ENCODE measurements at places on chromosomes 3 and 15. TPM values are rescaled to one million over a fixed set of nuclear protein-coding genes. Genes with fewer than 3 reads are reported as not detected.

DNA sequence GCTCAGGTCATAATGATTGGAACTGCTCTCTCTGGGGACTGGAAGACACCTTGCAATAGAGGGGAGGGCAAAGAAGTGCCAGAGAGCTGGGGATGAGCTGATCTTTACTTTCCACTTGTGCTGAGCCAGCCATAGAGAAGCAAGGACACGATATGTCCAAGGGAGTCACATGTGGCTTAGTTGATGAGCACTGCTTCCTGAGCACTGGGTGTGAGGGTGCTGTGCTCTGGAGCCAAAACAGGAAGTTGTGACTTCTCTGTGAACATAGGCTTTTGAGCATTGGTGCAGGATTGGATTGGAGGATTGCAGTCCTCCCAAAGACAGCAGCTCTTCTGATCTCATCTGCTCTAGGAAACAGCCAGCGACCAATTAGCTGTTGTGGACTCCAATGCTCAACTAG, 6.7 kb downstream of the PARP14 start:
- no peaks in the 10 kb centered on the region for H3K4me1 ChIP-seq
- H3K4me3 ChIP-seq: no peak overlapping the region
- peaks cover 15% of the 10 kb centered on the region for H3K36me3 ChIP-seq
- DNase-seq: no peak

- H3K36me3 ChIP-seq: no peaks in the 10 kb centered on the region
- H3K27ac ChIP-seq: no peak overlapping the region
- no peak for DNase-seq
- peaks cover 27% of the 10 kb centered on the region for H3K27me3 ChIP-seq
- peaks cover 2% of the 10 kb centered on the region for H3K4me1 ChIP-seq
These were observed 317 bp downstream of the ROBO2 start for GRCh38 chr3:77040216-77040615.

DNA sequence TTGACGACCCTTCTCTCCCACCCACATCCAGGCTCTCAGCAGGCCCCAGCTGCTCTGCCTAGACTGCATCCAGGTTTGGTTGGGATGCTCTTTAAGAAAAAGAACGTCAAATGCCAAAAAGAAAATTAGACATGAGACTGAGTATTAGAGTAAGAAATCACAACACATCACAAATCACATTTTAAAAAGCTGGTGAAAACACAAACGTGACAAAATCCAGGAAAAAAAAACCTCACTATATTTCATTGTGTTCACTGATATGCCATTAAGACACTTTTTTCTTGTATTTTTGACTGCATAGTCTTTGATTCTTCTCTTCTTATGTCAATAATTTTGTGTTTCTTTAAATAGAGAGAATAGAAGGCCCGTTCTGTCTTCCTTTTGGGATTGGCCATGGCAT, 243.7 kb downstream of the TLE3 start:
- peak overlapping the region; percentile 98 for H3K27ac ChIP-seq
- H3K27me3 ChIP-seq: no peaks in the 10 kb centered on the region
- H3K36me3 ChIP-seq: no peaks in the 10 kb centered on the region
- no peak overlapping the region for H3K4me3 ChIP-seq
- H3K4me1 ChIP-seq: peaks cover 40% of the 10 kb centered on the region

- H3K36me3 ChIP-seq: no peaks in the 10 kb centered on the region
- H3K4me3 ChIP-seq: no peak overlapping the region
- no peaks in the 10 kb centered on the region for H3K27me3 ChIP-seq
- no peak overlapping the region for H3K27ac ChIP-seq
- H3K4me1 ChIP-seq: peaks cover 13% of the 10 kb centered on the region
- DNase-seq: no peak
These were observed 134.0 kb downstream of the TPRA1 start for GRCh38 chr3:127456471-127457093.

The PPP1R14D gene
- polyA plus RNA-seq: not detected

The IL17RB gene
- polyA plus RNA-seq: 0.16 TPM

GRCh38 chr15:67199391-67199790, 55.1 kb downstream of the AAGAB start:
- H3K4me1 ChIP-seq: no peaks in the 10 kb centered on the region
- H3K27ac ChIP-seq: peak overlapping the region; percentile 1
- no peaks in the 10 kb centered on the region for H3K27me3 ChIP-seq
- peaks cover 45% of the 10 kb centered on the region for H3K36me3 ChIP-seq
- DNase-seq: no peak

The SPG21 gene
- polyA plus RNA-seq: 56.5 TPM

DNA sequence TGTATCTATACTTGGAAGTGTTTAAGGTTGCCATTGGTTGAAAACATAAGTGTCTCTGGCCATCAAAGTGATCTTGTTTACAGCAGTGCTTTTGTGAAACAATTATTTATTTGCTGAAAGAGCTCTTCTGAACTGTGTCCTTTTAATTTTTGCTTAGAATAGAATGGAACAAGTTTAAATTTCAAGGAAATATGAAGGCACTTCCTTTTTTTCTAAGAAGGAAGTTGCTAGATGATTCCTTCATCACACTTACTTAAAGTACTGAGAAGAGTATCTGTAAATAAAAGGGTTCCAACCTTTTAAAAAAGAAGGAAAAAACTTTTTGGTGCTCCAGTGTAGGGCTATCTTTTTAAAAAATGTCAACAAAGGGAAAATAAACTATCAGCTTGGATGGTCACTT, 19.7 kb downstream of the B3GNT5 start:
- H3K27me3 ChIP-seq: no peaks in the 10 kb centered on the region
- peaks cover 21% of the 10 kb centered on the region for H3K4me1 ChIP-seq
- H3K27ac ChIP-seq: no peak overlapping the region
- no peak overlapping the region for H3K4me3 ChIP-seq

GRCh38 chr15:101138913-101139880, 112.7 kb downstream of the CHSY1 start:
- no peaks in the 10 kb centered on the region for H3K27me3 ChIP-seq
- DNase-seq: no peak
- no peak overlapping the region for H3K4me3 ChIP-seq
- H3K27ac ChIP-seq: no peak overlapping the region
- peaks cover 39% of the 10 kb centered on the region for H3K4me1 ChIP-seq

DNA sequence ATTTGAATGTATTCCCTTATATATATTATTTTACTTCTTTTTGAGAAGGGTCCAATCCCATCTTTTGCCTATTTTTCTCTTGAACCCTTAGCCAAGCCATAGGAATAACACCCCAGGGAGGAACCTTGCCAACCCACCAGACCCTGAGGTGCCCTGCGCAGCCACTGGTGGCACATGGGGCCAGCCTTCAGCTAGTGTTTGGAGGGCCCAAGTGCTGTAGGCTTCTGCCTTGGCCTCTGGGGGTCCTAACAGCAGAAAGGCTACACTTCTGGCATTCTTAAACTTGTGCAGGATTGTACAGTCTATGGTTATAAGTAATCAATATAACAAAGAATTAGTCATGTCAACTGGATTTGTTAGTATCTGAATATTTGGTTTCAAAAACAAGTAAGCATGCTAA, 34.5 kb downstream of the RUVBL1 start:
- no peak overlapping the region for H3K4me3 ChIP-seq
- H3K4me1 ChIP-seq: no peaks in the 10 kb centered on the region
- no peaks in the 10 kb centered on the region for H3K27me3 ChIP-seq
- no peak for DNase-seq

The CASR gene
- polyA plus RNA-seq: not detected

DNA sequence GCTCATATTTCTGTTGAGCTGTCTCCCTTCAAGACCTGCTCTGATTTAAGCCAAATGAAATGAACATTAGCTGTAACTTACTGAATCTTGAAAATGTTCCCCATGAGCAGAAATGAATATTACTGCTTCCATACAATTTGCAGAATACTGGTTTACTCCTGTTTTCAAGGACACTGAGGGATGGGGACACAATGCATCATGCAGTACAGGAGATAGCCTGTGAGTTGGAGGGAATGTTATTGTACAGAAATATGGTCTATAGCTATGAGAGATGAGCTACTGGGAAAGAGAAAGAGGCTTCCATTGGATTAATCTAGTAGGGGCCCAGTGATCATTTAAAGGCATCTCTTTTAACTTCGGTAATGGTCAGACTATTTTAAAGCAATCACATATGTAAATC, 798.2 kb downstream of the GRM7 start:
- H3K27me3 ChIP-seq: no peaks in the 10 kb centered on the region
- no peaks in the 10 kb centered on the region for H3K36me3 ChIP-seq
- no peaks in the 10 kb centered on the region for H3K4me1 ChIP-seq
- H3K4me3 ChIP-seq: no peak overlapping the region
- no peak overlapping the region for H3K27ac ChIP-seq

- H3K36me3 ChIP-seq: no peaks in the 10 kb centered on the region
- DNase-seq: no peak
- H3K27ac ChIP-seq: no peak overlapping the region
- H3K4me3 ChIP-seq: no peak overlapping the region
- no peaks in the 10 kb centered on the region for H3K27me3 ChIP-seq
These were observed 39.9 kb upstream of the ARHGEF26 start for GRCh38 chr3:154081305-154081704.

The STAB1 gene
- polyA plus RNA-seq: 0.03 TPM

GRCh38 chr3:56347219-56347871, 120.9 kb downstream of the ERC2 start:
- H3K36me3 ChIP-seq: no peaks in the 10 kb centered on the region
- no peak overlapping the region for H3K27ac ChIP-seq
- peak overlapping the region; percentile 9 for H3K4me3 ChIP-seq
- DNase-seq: peak; percentile 10
- H3K4me1 ChIP-seq: no peaks in the 10 kb centered on the region

DNA sequence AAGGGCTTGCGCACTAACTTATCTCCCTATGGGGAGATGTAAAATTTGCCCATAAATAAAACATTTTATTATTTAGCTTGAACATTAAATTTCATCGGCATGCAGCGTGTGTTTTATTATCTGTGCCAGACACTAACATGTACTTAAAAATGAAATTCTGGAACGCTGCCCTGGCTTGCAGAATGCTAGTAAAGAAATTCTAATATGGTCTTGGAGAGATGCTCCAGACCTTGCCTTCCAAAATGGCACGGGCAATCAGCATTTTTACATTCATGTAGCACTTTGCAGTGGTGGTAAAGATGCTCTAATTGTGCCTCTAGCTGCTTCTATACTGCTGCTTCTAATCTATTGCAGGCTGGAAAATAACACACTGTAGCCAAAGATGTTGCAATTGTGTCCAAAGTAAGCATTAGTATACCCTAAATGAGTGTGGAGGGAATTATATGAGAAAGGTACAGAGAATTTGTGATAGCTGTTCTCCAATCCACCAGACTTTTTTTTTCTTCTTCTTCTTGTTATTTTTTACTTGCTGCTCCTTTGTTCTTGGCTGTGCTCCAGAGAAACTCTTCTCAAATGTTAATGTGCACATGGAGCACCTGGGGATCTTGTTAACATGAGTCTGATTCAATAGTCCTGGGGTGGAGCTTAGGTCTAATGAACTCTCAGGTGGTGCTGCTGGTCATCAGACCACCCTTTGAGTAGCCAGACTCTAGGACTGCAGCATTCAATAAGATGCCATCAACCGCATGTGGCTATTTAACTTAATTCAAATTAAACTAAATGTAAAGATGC, 47.3 kb downstream of the CRABP1 start:
- H3K4me1 ChIP-seq: peaks cover 30% of the 10 kb centered on the region
- H3K27ac ChIP-seq: no peak overlapping the region
- peaks cover 10% of the 10 kb centered on the region for H3K27me3 ChIP-seq
- DNase-seq: no peak
- no peak overlapping the region for H3K4me3 ChIP-seq
- H3K36me3 ChIP-seq: no peaks in the 10 kb centered on the region

DNA sequence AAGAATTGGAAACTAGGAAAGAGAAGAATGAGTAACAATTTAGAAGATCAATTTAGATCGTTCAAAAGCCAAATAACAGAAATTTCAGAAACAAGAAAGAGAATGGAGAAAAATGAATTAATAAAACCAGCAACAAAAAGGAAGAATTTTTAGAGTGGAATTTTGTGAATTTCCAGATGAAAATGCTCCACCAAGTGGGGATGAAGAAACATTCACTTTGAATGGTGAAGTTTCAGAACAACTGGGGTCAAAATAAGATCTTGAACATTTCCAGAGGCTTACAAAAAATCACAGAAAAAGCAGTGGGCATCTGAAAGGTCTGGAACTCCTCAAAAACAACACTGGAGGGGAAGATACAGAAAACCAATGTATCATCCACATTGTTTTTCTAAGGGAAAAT, 4.2 kb upstream of the MOBP start:
- no peaks in the 10 kb centered on the region for H3K4me1 ChIP-seq
- no peak overlapping the region for H3K27ac ChIP-seq
- no peak for DNase-seq
- no peaks in the 10 kb centered on the region for H3K36me3 ChIP-seq

DNA sequence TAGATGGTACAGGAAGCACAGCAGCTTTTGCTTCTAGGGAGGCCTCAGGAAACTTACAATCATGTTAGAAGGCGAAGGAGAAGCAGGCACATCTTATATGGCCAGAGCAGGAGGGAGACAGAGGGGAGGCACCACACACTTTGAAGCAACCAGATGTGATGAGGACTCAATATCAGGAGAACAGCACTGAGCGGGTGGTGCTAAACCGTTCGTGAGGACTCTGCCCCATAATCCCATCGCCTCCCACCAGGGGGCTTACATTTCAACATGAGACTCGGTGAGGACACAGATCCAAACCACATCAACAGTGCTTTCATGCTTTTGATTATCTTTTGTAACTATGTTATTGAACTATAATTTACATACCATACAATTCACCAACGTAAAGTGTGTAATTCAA, 7.6 kb upstream of the TMEM44 start:
- peaks cover 41% of the 10 kb centered on the region for H3K36me3 ChIP-seq
- no peak overlapping the region for H3K4me3 ChIP-seq
- H3K27ac ChIP-seq: no peak overlapping the region
- DNase-seq: no peak

The WHAMM gene
- 1.9 TPM for polyA plus RNA-seq

GRCh38 chr3:24046214-24046613, 101.1 kb downstream of the NR1D2 start:
- H3K36me3 ChIP-seq: no peaks in the 10 kb centered on the region
- H3K4me3 ChIP-seq: no peak overlapping the region
- no peak for DNase-seq
- H3K27ac ChIP-seq: no peak overlapping the region

The UPK1B gene
- not detected for polyA plus RNA-seq

- H3K36me3 ChIP-seq: no peaks in the 10 kb centered on the region
- no peaks in the 10 kb centered on the region for H3K27me3 ChIP-seq
- no peak for DNase-seq
- H3K4me1 ChIP-seq: peaks cover 5% of the 10 kb centered on the region
- H3K27ac ChIP-seq: no peak overlapping the region
These were observed 1.1 kb downstream of the OR4F6 start for GRCh38 chr15:101804375-101804774.

The DHFR2 gene
- 1.3 TPM for polyA plus RNA-seq

GRCh38 chr3:113825090-113825489, 13.5 kb upstream of the GRAMD1C start:
- no peaks in the 10 kb centered on the region for H3K4me1 ChIP-seq
- no peak overlapping the region for H3K27ac ChIP-seq
- H3K4me3 ChIP-seq: no peak overlapping the region
- no peaks in the 10 kb centered on the region for H3K36me3 ChIP-seq
- H3K27me3 ChIP-seq: no peaks in the 10 kb centered on the region

- H3K4me1 ChIP-seq: peaks cover 63% of the 10 kb centered on the region
- DNase-seq: peak; percentile 23
- no peak overlapping the region for H3K4me3 ChIP-seq
- no peaks in the 10 kb centered on the region for H3K27me3 ChIP-seq
- H3K36me3 ChIP-seq: no peaks in the 10 kb centered on the region
These were observed 57.6 kb downstream of the RARB start for GRCh38 chr3:25485673-25486072.

The CHRM5 gene
- polyA plus RNA-seq: not detected

The SEMA3G gene
- 0.10 TPM for polyA plus RNA-seq

Data from SK-N-SH (cell line).